Neural crest cell (in vitro differentiated cells): ENCODE measurements at places on chromosomes 11 and 22.

GRCh38 chr22:26546282-26546681, 34.0 kb upstream of the TFIP11 start:
- DNase-seq = no peak
- H3K27ac ChIP-seq = no peak overlapping the region
- H3K36me3 ChIP-seq = no peaks in the 10 kb centered on the region
- no peak overlapping the region for H3K4me3 ChIP-seq
- peaks cover 13% of the 10 kb centered on the region for H3K4me1 ChIP-seq

DNA sequence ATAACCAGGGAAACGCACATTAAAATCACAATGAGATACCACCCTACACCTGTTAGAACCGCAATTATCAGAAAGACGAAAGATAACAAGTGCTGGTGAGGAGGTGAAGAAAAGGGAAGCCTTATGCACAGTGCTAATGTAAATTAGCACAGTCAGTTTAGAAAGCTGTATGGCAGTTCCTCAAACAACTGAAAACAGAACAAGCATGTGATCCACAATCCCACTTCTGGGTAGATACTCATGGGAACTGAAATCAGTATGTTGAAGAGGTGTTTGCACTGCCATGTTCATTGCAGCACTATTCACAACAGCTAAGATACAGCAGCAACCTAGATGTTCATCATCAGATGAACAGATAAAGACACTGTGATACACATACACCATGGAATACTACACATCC, 75.0 kb upstream of the CCND1 start:
- no peaks in the 10 kb centered on the region for H3K27me3 ChIP-seq
- no peak overlapping the region for H3K27ac ChIP-seq
- peaks cover 16% of the 10 kb centered on the region for H3K4me1 ChIP-seq
- H3K4me3 ChIP-seq = no peak overlapping the region
- no peaks in the 10 kb centered on the region for H3K36me3 ChIP-seq

- no peak overlapping the region for H3K27ac ChIP-seq
- H3K4me3 ChIP-seq = no peak overlapping the region
- H3K27me3 ChIP-seq = no peaks in the 10 kb centered on the region
Measured at GRCh38 chr11:63639199-63639832, 25.1 kb upstream of the PLAAT3 start.

GRCh38 chr11:11604370-11604990, 17.3 kb downstream of the GALNT18 start:
- no peak overlapping the region for H3K27ac ChIP-seq
- peaks cover 2% of the 10 kb centered on the region for H3K27me3 ChIP-seq
- H3K4me3 ChIP-seq = no peak overlapping the region

DNA sequence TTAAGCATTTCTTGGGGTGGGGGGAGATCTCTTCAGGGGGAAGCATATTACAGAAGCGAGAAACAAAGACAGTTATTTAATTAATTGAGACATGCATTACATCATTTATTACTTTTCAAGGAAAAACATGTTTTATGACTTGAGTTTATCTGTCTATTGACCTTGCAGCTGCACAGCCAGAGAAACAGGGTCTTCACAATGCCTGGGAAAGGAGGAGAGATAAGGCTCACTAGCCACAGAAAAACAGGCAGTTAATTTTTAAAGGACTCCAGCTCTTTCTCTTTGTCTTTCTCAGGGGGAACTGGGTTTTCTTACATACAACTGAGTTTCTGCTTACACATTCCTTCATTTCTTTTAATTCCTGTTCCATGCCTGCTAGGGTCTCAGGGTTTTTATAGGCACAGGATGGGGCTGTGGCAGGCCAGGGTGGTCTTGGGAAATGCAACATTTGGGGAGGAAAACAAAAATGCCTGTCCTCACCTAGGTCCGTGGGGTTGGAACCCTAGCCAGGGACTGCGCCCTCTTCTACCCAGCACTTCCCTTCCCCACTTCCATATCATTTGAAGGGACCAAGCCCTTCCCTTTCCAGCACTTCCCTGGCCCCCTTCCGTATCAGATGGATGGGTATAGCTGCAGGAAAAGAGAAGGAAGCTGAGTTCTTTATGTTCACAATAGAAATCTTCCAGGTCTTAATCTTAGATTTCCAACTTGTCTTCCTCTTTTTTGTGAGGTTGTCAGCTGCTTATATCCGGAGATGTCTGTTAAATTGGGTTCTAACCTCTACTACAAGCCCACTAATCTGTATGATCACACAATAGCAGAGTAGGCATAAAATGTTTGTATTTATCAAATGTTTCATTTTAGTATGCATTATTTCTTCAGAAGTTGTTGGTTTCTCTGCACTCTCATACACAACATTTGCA, 38.3 kb downstream of the BIRC2 start:
- H3K27me3 ChIP-seq = no peaks in the 10 kb centered on the region
- H3K36me3 ChIP-seq = peaks cover 25% of the 10 kb centered on the region
- H3K4me3 ChIP-seq = no peak overlapping the region
- DNase-seq = no peak

DNA sequence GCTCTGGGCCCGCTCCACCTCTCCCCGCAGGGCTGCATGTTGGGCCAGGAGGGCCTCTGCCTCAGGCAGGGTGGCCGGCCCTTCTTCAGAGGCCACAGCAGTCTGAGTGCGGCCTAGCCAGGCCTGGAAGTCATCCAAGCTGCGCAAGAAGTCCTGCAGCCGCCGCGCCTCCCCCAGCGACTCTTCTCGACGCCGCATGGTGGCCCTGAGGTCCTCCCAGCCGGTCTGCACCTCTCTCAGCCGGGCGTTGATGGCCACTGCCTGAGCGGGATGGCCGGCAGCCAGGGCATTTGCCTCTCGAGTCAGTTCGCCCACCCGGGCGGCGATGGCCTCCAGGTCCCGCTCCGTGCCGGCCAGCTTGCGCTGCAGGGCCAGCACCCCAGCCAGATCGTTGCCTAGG, 23.1 kb upstream of the RBM4B start:
- H3K27me3 ChIP-seq = no peaks in the 10 kb centered on the region
- no peak overlapping the region for H3K4me3 ChIP-seq
- no peak overlapping the region for H3K27ac ChIP-seq

- H3K36me3 ChIP-seq = no peaks in the 10 kb centered on the region
- H3K27ac ChIP-seq = no peak overlapping the region
- H3K27me3 ChIP-seq = peaks cover 5% of the 10 kb centered on the region
- no peak overlapping the region for H3K4me3 ChIP-seq
- DNase-seq = peak; percentile 16
Measured at GRCh38 chr22:41367039-41367679, 14.6 kb upstream of the TEF start.

DNA sequence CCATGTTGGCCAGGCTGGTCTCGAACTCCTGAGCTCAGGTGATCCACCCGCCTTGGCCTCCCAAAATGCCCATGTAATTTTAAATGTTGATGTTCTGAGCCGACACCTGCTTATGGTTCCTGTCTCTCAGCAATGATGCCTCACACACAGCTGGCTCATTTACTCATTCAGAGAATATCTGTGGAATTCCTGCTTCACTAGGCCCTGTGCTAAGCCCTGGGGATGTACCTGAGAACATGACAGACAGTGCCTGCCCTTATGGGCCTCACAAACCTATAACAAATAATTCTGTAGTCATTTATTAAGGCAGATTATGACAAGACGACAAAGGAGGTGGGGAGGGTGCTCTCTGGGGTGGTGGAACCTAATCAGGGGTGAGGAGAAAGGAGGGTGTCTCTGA, 93.7 kb downstream of the PRR5L start:
- no peaks in the 10 kb centered on the region for H3K36me3 ChIP-seq
- H3K27me3 ChIP-seq = no peaks in the 10 kb centered on the region
- no peak for DNase-seq
- H3K27ac ChIP-seq = no peak overlapping the region
- H3K4me1 ChIP-seq = peaks cover 63% of the 10 kb centered on the region

DNA sequence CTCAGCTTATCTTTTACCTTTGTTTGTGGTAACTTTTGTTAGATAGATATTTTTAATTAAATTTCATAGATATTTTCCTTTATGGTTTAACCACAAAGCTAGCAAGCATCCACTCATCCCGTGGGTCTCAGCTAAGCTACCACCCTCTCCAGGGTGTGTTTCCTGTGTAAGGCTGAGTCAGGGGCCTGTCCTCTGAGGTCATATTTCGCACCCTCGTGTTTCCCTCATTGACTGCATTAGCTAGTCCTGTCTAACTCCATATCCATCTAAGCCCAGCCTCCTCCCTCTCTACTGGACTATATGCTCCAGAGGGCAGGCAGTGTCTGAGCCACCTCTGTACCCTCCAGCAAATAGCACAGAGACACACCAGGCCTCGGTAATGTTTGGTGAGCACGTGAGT, 16.7 kb downstream of the XRRA1 start:
- H3K36me3 ChIP-seq = no peaks in the 10 kb centered on the region
- no peaks in the 10 kb centered on the region for H3K4me1 ChIP-seq
- no peaks in the 10 kb centered on the region for H3K27me3 ChIP-seq
- H3K27ac ChIP-seq = no peak overlapping the region

- DNase-seq = no peak
- H3K27me3 ChIP-seq = no peaks in the 10 kb centered on the region
- no peak overlapping the region for H3K4me3 ChIP-seq
- no peaks in the 10 kb centered on the region for H3K36me3 ChIP-seq
- no peak overlapping the region for H3K27ac ChIP-seq
- no peaks in the 10 kb centered on the region for H3K4me1 ChIP-seq
Measured at GRCh38 chr11:85749287-85749834, 61.6 kb downstream of the SYTL2 start.

GRCh38 chr11:66339162-66339675, 3.0 kb upstream of the RIN1 start:
- DNase-seq = no peak
- no peaks in the 10 kb centered on the region for H3K27me3 ChIP-seq
- H3K4me3 ChIP-seq = peak overlapping the region; percentile 49
- no peak overlapping the region for H3K27ac ChIP-seq

DNA sequence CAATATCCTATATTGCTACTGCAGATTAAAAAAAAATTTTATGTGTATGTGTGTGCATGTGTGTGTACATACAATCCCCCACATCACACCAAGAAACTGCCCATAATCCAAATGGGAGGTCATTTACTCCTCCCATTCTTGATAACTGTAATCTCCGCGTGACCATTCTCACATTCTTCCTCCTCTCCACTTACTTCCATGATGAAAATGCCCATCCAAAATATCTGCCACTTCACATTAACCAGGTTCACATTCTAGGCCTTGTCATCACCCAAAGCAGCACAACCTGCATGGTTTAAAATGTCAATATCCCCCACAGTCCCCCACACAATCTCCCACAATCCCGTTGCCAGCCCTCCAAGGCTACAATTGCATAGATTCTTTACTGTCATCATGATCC, 149.6 kb downstream of the LARGE1 start:
- no peak overlapping the region for H3K4me3 ChIP-seq
- H3K27ac ChIP-seq = no peak overlapping the region
- peaks cover 12% of the 10 kb centered on the region for H3K4me1 ChIP-seq
- no peaks in the 10 kb centered on the region for H3K27me3 ChIP-seq
- H3K36me3 ChIP-seq = no peaks in the 10 kb centered on the region

- H3K4me3 ChIP-seq = no peak overlapping the region
- H3K4me1 ChIP-seq = no peaks in the 10 kb centered on the region
- no peak for DNase-seq
- no peak overlapping the region for H3K27ac ChIP-seq
- H3K36me3 ChIP-seq = no peaks in the 10 kb centered on the region
Measured at GRCh38 chr11:91299980-91300379, 924.6 kb upstream of the FAT3 start.

- H3K4me1 ChIP-seq = peaks cover 44% of the 10 kb centered on the region
- H3K27me3 ChIP-seq = peaks cover 12% of the 10 kb centered on the region
- H3K36me3 ChIP-seq = peaks cover 5% of the 10 kb centered on the region
- H3K27ac ChIP-seq = no peak overlapping the region
Measured at GRCh38 chr11:15840966-15841365, 515.4 kb downstream of the SOX6 start.

DNA sequence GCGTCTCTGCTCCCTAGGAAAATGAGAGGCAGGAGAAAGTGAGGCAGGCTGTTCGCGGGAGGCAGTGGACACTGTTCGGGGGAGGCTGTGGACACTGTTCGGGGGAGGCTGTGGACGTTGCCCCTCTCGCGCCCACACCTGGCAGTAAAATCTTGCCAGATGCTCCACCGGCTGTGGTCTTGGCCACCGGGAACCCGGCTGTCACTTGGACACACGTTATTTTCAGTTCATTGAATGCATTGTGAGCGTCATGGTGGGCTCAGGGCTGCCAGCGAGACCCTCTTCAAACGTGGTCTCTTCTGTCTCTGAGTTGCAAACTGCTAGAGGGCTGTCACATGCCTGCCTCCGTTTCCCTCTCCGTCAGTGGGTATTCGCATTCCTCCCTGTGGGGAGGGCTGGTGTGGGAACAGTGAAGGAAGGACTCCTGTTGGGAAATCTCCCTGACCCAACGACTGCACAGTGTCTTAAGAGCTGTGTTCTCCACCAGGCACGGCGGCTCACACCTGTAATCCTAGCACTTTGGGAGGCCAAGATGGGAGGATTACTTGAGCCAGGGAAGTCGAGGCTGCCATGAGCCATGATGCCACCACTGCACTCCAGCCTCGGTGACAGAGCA, 1.4 kb downstream of the PRR5 start:
- no peaks in the 10 kb centered on the region for H3K36me3 ChIP-seq
- no peak overlapping the region for H3K27ac ChIP-seq
- peaks cover 28% of the 10 kb centered on the region for H3K4me1 ChIP-seq

GRCh38 chr11:46339816-46340215, 7.4 kb upstream of the DGKZ start:
- peaks cover 56% of the 10 kb centered on the region for H3K4me1 ChIP-seq
- H3K36me3 ChIP-seq = no peaks in the 10 kb centered on the region
- no peak for DNase-seq

GRCh38 chr11:119525180-119525866, 102.4 kb upstream of the THY1 start:
- no peak overlapping the region for H3K4me3 ChIP-seq
- H3K27ac ChIP-seq = no peak overlapping the region
- H3K36me3 ChIP-seq = no peaks in the 10 kb centered on the region
- peaks cover 3% of the 10 kb centered on the region for H3K4me1 ChIP-seq
